ENCODE measurements at places on chromosomes 6 and 20.

DNA sequence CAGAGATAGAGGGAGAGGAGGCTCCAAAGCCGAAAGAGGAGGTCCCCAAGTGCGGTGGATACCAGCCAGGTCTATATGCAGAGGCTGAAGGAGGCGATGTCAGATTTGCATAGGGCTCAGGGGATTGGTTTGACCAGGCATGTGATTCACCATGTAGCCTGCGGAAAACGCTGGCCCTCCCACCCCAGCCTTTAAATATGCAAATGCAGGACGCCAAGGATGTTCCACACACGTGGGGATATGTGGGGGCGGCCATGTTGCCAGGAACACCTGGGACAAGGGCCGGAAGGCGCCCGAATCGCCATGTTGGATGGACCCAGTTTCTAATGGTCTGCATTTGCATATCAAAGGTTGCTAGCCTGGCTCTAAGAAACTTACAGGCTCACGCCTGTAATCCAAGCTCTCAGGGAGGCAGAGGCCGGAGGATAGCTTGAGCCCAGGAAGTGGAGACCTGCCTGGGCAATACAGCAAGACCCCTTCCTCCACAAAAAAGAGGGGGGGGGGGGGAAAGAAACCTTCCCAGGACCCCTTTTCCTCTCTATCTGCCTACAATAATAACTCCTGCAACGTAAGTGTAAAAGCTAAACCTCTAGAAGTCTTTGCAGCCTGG is 110.5 kb downstream of the TULP4 start:
- no peak for DNase-seq

- no peak for DNase-seq
Measured at GRCh38 chr6:11970114-11970513, 42.0 kb upstream of the HIVEP1 start.

DNA sequence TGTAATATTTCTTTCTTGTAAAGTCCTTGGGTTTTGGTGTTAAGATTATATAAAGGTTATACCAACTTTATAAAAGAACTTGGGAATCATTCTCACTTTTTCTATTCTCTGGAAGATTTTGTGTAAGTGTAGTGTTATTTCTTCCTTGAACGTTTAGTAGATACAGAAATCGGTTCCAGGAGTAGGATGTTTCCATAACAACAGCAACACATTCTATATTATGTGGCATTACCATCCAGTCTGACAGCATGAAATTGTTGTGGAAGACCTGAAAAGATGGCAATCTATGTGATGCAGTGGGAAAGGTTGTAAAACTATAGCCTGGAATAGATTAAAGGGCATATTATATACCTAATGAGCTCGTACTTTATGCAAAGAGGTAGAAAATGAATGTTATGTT is 13.8 kb downstream of the ECT2L start:
- no peak for DNase-seq

DNA sequence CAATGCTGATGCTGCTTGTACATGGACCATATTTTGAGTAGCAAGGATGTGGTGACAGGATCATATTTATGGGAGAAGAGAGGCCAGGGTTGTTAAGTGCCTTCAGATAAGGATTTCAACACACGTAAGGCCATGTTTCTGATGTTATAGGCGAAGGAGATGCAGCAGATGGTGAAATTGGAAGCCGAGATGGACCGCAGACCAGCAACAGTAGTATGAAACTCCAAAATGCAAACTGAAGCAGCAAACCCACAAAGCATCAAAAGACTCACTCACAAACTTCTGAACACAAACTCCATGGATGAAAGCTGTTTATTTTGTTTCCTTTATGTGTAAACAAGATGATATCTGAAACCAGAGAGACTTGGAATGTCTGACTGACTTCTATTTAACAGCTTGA is 35.6 kb upstream of the LAMP5 start:
- DNase-seq = no peak

DNA sequence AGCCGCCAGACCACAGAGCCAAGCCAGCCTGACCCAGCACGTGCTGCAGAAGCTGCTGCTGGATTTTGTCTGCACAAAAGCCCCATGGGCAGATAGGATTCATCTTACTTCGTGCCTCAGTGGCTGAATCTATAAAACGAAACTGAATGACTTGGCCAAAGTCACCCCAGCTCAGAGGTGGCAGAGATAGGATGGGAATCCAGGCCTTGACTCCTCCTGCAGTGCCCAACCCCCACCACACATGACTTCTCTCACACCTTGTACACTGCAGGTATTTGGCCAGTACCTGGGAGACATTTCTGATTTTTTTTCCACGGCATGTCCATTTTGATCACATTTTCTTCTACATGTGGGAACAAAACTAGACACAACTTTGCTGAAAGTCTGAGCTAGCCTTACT is 182.1 kb downstream of the ANKRD60 start:
- no peak for DNase-seq

- no peak for DNase-seq
Measured at GRCh38 chr20:20628314-20628713, 84.1 kb downstream of the RALGAPA2 start.

DNA sequence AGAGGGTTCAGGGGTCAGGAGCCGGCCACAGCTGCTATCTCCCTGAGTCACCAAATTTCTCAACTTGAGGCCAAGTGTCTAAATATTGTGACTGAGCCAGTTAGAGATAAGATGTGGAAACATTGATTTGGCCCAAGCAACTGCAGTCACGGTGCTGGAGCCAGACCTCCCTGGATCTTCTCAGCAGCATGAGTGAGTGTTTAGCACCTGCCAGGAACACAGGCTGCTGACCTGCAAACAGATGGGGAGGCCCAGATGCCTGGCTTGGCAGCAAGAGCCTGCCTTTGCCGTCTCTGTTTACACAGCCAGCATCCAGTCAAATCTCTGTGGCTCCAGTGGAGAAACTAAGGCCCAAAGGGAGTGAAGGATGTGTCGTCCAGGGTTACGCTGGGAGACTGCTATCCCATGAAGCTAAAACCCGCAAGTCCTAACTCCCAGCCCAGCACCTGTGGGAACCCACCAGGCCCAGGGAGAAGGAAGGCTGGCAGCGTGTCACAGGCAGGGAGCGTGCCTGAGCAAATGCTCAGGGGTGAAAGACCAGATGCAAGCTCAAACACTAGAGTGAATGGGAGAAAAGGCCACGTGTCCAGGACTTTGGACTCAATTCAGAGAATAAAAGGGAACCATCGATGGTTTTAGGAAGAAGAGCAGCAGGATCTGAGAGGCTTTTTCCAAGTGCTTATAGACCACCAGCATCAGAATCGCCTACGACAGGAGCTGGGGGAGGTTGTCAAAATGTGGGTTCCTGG is 15.9 kb upstream of the PTGIS start:
- DNase-seq = peak; percentile 96

GRCh38 chr20:48975955-48976354 is 54.4 kb downstream of the ARFGEF2 start:
- no peak for DNase-seq

DNA sequence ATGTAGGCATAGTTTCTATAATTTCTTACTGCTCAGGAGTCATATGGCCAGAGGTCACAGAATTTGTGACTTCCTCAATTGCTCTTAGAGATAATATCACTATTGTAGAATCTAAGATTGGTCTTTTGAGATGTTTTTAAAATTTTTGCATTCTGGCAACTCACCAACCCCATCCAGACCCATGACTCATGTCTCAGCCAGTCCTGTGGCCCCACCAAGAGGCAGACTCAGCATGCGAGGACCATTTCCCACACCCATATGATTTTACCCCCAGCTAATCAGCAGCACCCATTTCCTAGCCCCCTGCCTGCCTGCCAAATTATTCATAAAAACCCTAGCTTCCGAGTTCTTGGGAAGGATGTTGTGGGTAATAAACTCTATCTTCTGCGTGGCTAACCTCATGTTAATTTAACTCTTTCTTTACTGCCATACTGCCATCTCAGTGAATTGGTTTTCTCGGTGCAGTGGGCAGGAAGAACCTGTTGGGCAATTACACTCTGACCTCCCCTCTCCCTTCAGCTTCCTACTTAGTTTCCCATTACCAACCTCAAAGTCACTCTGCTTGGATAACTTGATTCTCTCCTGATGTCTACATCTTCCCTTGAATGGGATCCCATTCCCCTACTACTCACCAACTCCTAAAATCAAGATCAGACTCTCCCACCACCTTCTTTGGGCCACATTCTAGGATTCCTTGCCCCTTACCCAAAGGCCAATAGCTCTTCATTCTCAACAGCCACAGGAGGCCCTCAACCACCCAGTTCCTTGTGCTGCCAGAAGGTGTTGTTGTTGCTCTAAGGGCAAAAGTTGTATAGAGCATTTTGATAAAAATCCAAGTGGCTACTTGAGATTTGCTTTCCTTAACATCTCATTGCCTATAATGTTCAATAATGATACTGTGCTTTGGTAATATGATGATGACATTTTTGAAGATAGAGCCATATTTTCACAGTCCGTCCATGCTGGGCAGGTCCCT is 16.2 kb upstream of the IYD start:
- peak; percentile 51 for DNase-seq

DNA sequence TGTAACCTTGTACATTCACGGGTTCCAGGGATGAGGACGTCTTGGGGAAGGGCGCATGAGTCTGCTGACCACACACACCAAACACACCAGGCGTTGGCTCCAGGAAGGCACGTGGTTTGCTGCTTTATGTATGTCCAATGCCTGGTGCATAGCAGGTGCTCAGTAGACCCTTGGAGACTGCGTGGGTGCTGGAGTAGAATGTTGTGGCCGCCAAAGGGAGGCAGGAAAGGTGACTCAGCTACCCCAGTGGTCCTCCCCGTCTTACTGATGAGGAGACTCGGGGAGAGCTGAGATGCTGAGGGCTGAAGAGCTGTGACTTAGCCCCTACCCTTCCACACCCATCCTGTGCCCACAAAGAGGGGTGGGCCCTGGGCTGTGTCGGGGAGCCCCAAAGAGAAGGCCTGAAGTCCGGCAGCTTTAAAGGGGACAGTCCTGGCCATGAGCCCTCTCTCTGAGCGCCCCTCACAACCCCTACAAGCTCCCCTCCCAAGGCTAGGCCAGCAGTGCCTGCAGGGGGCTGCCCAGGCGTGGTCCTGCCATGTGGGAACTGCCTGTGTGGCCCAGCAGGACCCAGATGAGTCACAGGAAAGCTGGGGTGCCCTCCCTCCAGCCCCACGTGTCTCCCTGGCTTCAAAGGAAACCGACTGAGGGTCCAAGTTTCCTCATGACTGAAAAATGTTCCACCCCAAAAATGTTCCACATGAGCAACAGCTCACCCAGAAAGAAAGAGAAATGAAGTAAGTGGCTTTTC is 28.0 kb upstream of the PTGIS start:
- no peak for DNase-seq

GRCh38 chr6:8865451-8865850 is 430.1 kb upstream of the SLC35B3 start:
- no peak for DNase-seq

DNA sequence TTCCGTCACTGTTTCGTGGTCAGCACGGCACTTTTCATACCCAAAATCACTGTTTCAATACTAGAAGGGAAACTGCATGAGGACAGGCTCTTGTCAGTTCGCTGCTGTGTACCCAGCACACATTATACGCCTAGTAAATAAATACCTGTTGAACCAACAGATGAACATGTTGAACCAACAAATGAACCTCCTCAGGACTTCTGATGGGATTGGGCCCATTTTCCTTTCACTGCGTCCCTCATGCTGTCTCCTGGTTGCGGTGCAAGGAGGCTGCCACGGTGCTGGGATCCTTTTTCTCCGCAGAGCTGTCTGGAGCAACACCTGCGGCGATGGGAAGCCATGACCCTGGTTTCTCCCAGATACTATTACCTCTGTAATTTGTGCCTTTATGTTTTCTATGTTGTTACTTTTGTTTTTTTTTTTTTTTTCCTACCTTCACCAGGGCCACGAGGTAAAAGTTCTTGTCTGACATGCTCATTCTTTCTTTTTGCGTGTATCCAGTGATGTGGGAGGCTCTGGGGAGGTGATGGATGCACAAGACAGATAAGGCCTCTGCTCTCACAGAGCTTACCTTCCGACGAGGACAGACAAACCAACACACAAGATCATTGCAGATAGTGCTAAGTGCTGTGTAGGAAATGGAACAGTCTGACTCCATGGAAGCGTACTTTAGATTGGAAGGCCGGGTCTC is 1.1 kb downstream of the VAPB start:
- DNase-seq = no peak

DNA sequence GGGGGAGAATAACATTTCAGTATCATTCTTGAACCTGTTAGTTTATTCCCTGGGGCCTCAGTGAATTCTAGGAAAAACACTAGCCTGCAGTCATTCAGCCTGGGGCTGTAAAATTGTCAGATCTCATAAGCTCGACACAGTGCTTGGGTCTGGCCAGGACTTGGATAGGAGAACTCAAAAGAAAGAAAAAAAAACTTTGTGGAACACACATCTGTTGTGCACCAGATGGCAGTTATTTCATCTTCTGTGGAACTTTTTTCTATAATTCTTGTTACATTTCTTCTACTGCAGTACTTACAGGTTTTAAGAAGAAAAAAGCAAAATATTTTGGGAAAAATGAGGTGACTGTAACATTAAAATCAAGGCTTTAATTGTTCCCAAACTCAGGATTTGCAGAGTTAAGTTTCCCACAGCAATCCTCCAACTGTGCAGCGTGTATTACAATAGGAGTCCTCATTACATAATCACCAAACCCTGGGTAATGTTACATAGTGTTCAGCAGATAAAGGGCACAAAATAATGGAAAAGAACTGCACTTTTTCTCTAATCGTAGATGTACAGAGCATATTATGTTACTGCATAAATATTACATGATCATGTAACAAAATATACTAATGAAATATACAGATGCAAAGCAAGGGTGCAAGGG is 531.1 kb upstream of the CITED2 start:
- no peak for DNase-seq

- peak; percentile 42 for DNase-seq
Measured at GRCh38 chr6:13268913-13269518, 59.3 kb downstream of the TBC1D7 start.

DNA sequence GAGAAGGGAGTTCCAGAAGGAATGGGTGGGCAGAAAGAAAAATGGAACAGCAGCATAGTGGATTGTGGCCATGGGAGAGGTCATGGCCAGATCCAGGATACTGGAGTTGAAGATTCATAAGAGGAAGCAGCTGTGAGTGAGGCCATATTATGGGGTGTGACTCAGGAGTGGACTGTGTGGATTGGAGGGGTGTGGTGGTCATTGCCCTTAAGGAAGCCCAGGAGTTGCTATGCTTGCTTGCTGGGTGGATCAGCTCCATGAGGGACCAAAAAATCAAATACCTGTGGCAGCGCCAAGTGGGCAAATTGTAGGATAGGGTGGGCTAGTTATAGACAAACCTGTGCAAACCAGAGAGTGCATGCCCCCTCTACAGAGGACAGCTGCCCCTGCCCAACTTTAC is 18.3 kb downstream of the LRRC1 start:
- no peak for DNase-seq

DNA sequence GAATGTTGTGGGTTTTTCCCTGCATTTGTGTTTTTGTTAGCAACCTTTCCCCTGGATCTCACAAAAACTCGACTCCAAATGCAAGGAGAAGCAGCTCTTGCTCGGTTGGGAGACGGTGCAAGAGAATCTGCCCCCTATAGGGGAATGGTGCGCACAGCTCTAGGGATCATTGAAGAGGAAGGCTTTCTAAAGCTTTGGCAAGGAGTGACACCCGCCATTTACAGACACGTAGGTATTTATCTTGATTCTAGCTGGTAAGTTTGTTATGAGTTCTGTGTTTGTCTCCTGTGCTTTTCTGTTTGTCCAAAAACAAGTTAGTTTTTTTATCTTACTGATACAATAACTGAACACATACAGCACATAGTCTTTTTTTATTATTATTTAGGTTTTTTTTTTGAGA is 3.0 kb downstream of the SLC25A27 start:
- no peak for DNase-seq
